ENCODE measurements at places on chromosomes 6 and 20. TPM values are rescaled to one million over a fixed set of nuclear protein-coding genes. Genes with fewer than 3 reads are reported as not detected.

DNA sequence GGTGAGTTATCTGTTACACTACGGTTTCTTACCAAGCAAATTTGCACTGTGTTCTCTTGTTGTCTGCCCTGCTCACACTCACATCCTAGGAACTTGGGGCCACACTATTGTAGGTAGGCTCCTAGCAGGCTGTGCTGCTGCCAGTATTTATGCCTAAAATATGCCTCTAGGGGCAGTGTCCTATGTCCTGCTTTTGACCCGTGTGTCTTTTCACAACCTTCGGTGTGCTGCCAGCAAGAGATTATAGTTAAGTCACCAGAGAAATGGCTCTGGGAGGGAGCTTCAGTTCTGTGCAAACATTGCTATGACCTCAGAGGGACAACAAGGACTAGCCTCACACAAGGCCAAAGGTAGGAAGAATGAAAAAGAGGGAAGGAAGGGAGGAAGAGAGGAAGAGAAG, 8.9 kb upstream of the TAAR5 start:
- DNase-seq, result no peak

GRCh38 chr20:6680441-6680840, 87.0 kb upstream of the BMP2 start:
- DNase-seq, result no peak

DNA sequence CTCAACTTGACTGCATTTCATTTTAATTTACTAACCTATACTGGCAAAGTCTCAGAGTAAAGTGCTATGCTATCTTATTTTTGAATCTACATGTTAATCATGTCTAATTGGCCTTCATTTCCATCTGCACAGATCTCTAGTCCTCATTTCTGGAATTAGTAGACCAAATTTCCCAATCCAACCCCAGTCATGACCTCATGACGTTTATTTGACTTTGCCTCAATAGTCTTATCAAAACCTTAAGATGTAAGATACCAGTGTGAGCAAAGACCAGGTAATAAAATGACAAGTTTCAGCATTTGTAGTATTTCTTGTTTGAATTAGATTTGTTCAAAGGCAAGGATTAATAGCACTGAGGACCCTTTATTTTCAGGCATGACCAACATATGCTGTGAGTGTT, 43.3 kb upstream of the MYB start:
- no peak for DNase-seq

DNA sequence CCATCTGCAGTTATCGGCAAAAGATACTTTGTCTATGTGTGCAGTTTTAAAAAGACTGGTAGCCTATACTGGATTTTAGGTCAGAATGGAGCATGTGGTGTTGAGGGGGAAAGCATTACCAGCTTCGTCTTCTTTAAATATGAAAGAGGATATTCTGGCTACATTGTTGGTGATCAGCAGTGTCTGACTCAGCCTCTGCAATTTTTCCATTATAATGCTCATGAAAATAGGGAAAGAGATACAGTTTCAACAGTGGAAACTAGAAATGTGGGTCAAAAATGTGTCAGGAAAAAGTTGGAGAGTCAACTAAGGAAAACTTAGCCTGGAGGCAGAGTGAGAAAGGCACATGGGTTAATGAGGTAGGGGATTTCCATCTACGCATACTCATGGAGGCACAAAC, 45.2 kb downstream of the HDGFL1 start:
- DNase-seq, result no peak

GRCh38 chr6:152087701-152088100, 280.2 kb downstream of the ESR1 start:
- DNase-seq, result no peak

GRCh38 chr6:43723737-43724295, 36.2 kb upstream of the MRPS18A start:
- no peak for DNase-seq

DNA sequence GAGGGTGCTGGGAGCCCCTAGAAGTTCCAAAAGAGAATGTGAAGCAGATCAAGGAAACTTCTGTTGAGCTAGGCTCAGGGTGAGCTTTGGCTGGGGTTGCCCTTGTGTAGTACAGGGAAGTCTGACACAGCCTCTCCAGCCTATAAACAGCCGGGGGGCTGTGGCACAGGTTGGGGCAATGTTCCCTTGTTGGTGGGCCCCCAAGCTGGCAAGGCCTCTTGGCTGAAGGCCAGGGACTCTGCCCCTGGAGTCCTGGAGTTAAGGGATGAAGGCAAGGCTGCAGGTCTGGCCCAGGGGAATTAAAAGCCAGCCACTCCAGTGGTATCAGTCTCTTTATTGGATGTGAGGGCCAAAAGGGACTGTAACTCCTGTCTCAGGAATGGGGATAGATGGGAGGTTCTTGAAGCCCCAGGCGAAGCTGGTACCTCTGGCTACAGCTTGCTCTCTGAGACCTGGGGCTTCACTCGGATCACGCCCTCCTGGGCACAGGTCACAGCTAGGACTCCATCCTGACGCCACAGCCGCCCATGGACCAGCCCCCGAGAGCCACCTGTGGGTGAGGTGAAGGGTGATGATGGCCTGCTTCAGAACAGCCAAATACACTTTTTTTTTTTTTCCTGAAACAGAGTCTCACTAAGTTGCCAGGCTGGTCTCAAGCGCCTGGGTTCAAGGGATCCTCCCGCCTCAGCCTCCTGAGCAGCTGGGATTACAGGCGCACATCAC, 8.0 kb downstream of the SNX21 start:
- no peak for DNase-seq

DNA sequence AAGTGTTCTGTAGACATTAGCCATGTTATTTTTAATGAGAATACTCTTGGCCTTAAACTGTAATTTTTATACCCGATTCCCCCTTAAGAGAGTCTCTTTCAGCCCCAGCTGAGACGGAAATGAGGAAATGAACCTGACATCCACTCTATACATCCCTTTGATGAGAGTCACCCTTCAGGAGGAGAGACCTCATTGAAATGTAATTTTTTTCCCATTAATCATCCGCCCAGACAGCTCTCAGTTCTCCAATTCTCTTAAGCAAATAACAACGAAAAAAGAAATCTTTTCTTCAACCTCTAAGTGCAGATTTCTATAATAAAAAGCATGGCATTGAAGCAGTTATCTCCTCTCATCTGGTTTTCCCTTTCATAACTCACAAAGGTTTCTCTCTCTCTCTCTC, 243.8 kb upstream of the PMEPA1 start:
- DNase-seq, result no peak

DNA sequence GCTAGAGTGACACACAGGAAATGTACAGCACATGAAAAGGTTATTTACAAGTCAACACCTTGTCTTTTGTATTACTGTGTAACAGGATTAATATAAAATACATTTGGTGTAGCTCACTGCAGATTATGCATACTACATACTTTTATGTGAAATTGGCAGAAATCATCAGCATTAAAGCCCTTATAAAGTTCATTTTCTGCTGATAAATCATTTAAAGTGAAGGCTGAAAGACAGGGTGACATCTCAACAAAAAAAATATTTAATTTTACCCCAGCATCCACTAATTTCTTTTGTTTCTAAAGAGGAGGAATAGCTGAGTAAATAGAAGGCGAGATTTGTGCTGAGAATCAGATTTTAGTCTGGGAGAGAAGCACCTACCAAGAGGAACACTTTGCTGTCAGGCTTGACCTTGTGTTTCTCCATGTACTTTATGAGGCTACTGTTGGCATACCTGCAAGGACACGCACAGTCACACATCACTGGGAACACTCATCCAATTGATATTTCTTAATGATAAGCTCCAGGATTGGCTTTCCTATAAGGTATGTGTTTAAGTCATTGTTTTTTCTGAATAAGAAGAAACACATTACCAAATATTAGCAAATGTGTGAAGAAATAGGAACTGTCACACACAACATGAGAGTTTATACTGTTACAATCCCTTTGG, 146.6 kb upstream of the SLC22A16 start:
- no peak for DNase-seq

- DNase-seq, result no peak
These were observed 157.6 kb upstream of the RPS6KA2 start for GRCh38 chr6:166784691-166785090.

- DNase-seq, result no peak
These were observed 47.4 kb upstream of the CCDC28A start for GRCh38 chr6:138726066-138726756.

- no peak for DNase-seq
These were observed 15.9 kb downstream of the TMEM200A start for GRCh38 chr6:130381459-130382380.

GRCh38 chr6:4253604-4254231, 118.3 kb upstream of the ECI2 start:
- DNase-seq, result peak; percentile 48

GRCh38 chr6:132017942-132018341, 66.8 kb upstream of the CCN2 start:
- no peak for DNase-seq

- DNase-seq, result no peak
These were observed 739 bp downstream of the GSS start for GRCh38 chr20:34954904-34955230.

GRCh38 chr20:49747707-49748524, 34.2 kb upstream of the B4GALT5 start:
- no peak for DNase-seq

DNA sequence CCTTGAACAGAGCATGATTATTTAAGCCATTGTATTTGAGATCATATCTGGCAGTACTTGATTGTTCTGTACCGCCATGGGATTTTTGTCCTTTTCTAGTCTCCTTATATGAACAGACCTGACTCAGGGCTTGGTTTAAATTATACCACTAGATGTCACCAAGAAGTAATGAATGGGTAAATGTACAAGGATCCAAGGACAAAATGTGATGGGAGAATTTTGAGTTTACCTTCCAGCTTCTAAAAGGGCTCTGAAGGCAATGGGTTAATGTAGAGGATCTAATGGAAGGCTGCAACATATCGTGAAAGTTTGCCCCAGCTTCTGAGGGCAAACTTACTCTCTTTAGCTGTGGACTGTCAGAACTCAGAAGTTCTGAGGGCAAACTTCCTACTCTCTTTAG, 12.0 kb downstream of the RNF8 start:
- DNase-seq, result no peak

- peak; percentile 45 for DNase-seq
These were observed 18.0 kb upstream of the PACSIN1 start for GRCh38 chr6:34447910-34448309.

- DNase-seq, result no peak
These were observed 553.5 kb downstream of the HACE1 start for GRCh38 chr6:104306211-104306610.

GRCh38 chr6:45757443-45758130, 258.1 kb downstream of the CLIC5 start:
- no peak for DNase-seq

DNA sequence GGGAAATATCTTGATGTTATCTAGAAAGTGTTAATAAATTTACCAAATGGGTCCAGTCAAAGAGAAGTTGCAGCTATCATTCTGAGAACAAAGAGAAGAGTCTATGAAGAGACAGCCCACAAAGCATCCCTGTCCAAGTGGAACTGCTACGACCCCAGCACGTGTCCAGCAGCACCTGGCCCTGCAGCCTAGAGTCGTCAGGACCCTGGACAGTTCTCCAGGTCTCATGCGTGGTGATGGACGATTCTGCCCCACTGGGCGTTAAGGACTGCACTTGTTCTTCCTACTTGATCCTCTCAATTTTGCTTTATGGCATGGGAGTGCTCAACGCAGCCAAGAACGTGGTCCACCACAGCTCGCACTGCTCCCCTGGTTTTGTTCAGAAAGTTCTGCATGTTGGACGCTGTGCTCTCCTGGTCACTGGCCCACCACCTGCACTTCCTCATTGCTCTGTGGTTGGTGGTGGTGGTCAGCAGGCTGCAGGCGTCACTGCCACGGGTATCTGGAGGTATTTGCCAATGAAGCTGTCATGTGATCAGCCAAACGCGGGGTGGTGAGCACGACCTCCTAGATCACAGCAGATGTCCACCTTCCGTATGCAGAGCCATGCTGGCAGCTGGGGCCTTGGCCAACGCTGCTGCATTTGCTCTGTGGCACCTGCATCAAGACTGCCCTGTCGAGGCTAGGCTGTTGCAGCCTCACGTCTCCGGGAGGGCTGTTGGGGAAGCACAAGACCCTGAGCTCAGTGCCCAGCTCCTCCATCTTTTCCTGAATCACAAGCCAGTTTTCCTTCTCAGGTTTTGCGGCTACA, 356.4 kb downstream of the CDH4 start:
- peak; percentile 73 for DNase-seq

DNA sequence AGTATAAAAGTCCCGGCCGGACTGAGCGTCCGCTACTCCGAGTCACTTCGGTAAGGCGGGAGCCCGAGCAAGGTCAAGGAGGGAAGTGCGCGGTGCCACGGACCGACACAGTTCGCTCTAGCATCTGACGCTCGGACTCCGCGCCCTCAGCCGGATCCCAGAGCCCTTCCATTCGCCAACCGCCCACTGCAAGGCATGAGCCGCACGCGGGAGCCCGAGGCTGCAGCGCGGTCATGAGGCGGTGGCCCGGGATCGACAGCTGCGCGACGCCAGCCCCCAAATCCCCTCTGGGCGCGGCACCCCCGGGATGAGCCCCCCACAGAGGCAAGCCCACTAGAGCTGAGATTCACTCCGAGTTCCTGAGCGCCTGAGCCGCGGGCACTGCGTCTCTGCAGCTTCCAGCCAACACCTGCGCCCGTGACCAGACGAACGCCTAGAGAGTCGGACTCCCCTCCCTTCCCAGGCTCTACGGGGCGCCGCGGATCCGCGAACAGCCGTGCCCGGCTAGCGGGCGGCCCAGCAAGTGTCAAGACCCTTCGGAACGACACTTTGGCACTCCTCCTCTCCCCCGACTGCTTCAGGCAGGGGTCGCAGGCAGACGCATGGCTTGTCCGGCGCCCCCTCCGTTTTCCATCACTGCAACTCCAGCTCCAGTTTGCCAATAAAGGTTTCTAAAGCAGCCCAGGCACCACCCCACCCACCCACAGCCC, 725 bp upstream of the ISM1 start:
- peak; percentile 48 for DNase-seq

DNA sequence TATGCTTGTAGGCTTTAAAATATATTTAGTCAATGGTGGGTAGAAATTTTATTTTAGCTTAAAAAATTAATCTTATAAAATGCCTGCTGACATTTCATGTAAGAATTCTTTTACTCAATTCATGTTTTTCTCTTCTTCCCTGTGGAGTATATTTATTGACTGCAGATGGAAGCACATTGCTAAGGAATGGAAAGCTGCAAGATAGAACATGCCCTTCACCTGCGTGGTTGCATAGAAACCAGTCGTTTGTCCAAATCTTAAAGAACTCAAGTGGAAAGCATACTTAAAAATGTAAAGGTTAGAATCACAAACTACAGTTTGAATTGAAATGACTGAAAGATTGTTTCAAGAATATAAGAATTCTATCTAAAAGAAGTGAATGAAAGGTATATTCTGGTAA, 30.7 kb downstream of the C6orf163 start:
- no peak for DNase-seq

The MUCL3 gene
- 0.07 TPM for polyA plus RNA-seq

The KCNK15 gene
- not detected for polyA plus RNA-seq

The TOP1 gene
- polyA plus RNA-seq, result 115 TPM

The C20orf144 gene
- polyA plus RNA-seq, result 0.49 TPM

The HDGFL1 gene
- not detected for polyA plus RNA-seq

The CD109 gene
- 10.6 TPM for polyA plus RNA-seq

The ZSCAN26 gene
- polyA plus RNA-seq, result 40.9 TPM

The HLA-DMA gene
- 12.9 TPM for polyA plus RNA-seq
